Right renal pelvis (tissue), 4 donors: ENCODE measurements at places on chromosomes 6 and 20.

GRCh38 chr6:16582446-16583143 is 178.7 kb downstream of the ATXN1 start:
- DNase-seq, result no peak

DNA sequence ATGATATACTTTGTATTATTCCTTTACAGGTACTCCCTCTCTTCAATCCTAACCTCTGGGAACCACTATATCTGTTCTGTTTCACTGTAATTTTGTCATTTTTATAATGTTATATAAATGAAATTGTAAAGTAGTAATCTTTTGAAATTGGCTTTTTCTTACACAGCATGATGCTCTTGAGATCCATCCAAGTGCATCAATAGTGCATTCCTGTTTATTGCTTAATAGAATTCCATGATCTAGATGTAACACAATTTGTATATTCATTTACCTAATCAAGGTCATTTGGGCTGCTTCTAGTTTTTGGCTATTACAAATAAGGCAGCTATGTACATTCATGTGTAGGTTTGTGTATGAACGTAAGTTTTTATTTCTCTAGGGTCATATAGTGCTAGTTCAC is 174.6 kb downstream of the KHDC1L start:
- DNase-seq, result no peak

GRCh38 chr20:7257099-7257498 is 489.6 kb downstream of the BMP2 start:
- no peak for DNase-seq

- no peak for DNase-seq
These were observed 5.1 kb downstream of the PERP start for GRCh38 chr6:138101946-138102731.

- DNase-seq, result no peak
These were observed 9.0 kb downstream of the TEAD3 start for GRCh38 chr6:35487658-35488516.
